ENCODE measurements at places on chromosomes 3 and 15. TPM values are rescaled to one million over a fixed set of nuclear protein-coding genes. Genes with fewer than 3 reads are reported as not detected.

The SMAD6 gene
- 5.4 TPM for total RNA-seq

The NEK4 gene
- total RNA-seq, result 14.9 TPM

The COL6A5 gene
- total RNA-seq, result 0.09 TPM

The EFCC1 gene
- total RNA-seq, result 0.66 TPM

The IL17RD gene
- 20.7 TPM for total RNA-seq

The MORF4L1 gene
- total RNA-seq, result 285 TPM

The CYP8B1 gene
- not detected for total RNA-seq

The SIDT1 gene
- total RNA-seq, result 2.5 TPM
